ENCODE measurements at places on chromosomes 5 and 9.

GRCh38 chr5:65299861-65300260, 181.9 kb downstream of the ADAMTS6 start:
- DNase-seq, result no peak

- no peak for DNase-seq
These were observed 22.4 kb downstream of the ZDHHC11B start for GRCh38 chr5:761854-762710.

DNA sequence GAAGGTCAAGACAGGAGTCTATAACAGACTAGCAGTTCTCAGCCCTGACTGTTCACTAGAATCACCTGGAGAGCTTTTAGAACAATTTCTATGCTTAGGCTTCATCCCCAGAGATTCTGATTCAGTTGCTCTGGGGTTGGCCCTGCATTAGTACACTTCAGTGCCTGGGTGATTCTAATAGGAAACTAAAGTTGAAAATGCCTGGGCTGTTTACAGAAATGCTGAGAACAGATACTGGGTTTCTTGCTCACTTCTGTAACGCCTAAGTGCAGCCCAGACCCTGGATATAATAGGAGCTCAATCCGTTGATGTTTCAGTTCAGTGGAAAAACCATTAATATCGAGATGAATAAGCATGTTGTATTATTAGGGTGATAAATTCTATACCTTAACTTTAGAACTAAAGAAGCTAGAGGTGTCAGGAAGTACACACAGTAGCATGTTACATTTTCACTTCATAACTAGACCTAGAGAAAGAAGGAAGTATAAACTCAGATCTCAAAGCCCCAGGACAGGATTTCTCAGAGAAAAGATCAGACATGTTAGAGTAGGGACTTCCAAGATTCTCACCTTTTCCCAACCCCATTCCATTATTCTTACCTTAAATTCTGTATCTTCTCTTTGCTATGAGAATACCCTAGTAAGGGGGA, 20.4 kb downstream of the HAVCR2 start:
- DNase-seq, result no peak

GRCh38 chr9:128160603-128160987, 530 bp downstream of the BBLN start:
- peak; percentile 63 for DNase-seq

DNA sequence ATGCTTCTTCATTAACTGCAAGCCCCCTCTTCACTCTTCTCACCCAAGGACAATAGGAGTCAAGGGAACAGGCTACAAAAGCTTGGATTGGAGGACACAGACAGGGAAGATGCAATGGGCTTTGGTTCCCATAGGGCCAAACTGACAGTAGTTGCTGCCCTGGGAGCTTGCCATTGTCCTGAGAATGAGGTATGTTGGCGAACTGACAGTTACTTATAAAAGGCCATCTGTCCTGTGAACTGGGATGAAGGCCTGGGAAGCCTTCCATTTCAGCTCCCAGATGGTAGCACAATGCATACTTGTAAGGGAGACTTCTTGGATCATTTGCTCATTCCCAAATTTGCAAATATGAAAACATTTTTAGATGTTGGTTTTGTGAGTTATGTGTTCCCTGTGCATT, 88.9 kb downstream of the SNCAIP start:
- DNase-seq, result no peak

DNA sequence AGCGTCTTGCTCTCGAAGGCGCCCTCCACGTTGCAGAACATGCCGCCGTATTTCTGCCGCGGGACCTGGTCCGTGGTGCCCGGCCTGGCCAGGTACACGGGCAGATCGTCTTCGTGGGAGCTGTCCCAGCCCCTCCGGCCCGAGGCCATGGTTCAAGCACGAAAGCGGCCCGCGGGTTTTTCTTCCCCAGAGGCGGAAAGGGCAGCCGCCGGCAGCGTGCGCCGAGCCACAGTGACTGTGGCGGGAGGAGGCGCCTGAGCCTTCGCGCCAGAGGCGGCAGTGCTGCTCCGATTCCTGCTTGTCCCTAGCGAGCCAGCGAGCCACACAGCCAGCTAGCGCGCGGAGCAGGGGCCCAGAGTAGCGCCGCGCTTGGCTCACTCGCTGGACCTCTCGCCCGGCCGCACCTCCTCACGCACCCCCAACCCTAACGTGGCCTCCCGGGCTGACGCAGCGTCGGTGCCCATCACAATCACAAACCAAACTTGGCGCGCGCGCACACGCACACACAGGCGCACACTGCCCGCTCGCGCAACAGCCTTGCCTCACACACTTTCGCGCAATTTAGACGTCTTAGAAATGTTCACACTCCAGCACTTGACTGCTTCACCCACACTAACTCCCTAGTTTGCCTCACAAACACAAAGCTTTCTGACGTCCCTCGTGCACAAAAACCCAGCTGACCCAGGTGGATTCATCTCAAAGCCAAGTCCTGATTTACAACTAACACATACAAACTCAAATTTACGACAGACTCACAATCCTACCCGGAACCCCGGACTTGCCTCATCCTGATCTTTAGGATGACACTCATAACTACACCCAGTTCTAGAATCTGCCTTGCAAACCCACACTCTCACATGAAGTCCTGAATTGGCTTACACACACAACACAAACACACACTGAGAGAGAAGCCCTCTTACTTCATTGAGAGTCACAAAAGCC, at the start of gene DPYSL3:
Gene DPYSL3, minus strand, starts transcription at position 359 of the 942 bp plus-strand sequence. Its CDS starts 210 bp downstream, at position 149.
- DNase-seq, result peak; percentile 55

Data from hematopoietic multipotent progenitor cell treated with erythropoietin and hydrocortisone succinate and interleukin-3 and kit ligand, for 6 days (in vitro differentiated cells).